ENCODE measurements at places on chromosomes 5 and 9. TPM values are rescaled to one million over a fixed set of nuclear protein-coding genes. Genes with fewer than 3 reads are reported as not detected.

GRCh38 chr9:126885131-126885641, 24.7 kb downstream of the ZBTB34 start:
- no peak for DNase-seq

DNA sequence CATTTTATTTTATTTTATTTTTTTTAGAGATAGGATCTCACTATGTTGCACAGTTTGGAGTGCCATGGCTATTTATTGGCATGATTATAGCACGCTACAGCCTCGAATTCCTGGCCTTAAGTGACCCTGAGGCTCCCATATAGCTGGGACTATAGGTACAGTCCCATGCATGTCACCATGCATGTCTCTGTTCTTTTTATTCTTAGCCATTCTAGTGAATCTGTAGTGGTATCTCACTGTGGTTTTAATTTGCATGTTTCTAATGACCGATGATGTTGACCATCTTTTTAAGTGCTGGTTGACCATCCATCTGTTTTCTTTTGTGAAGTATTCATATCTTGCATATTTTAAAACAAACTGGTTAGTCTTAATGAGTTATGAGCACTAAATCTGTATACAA, 76.1 kb downstream of the SLC44A1 start:
- no peak for DNase-seq

DNA sequence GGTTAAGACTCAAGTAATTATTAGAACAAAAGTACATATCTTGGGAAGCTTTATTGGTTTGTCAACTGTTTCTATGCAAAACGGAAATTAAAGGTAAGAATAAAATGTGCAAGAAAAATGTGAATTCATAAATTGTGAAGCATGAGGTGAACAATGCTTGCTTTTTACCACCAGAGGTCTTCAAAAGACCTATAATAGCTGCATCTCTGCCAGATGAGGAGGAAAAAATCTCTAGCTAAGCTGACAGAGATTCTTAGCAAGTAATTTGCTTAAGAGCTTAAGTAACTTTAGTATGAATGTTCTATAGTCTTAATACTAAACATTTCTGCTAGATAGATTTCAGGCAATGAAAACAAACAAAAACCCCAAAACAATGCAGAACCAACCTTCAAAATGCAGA, 54.1 kb downstream of the MRPS30 start:
- DNase-seq: no peak

DNA sequence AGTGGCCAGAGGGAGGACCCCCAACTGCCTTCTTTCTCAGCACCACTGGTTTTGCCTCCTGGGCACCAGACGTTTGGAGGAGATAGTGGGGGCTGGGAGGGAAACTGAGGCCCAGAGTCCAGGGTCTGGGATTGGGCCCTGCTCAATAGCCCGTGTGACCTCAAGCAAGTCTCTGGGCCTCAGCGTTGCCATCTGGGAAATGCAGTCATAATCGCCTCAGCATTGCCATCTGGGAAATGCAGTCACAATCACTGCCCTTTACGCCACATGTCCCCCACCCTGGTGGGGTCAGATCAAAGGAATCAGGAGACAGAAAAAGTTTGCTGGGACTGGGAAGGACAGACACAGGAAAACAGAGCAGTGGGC, 1.6 kb downstream of the SH2D3C start:
- no peak for DNase-seq

The RNF224 gene
- not detected for total RNA-seq

The BAAT gene
- total RNA-seq: not detected

The PROB1 gene
- total RNA-seq: 1.6 TPM

The GPR151 gene
- not detected for total RNA-seq
